ENCODE measurements at places on chromosomes 13 and 19. TPM values are rescaled to one million over a fixed set of nuclear protein-coding genes. Genes with fewer than 3 reads are reported as not detected.

- peak; percentile 66 for DNase-seq
These were observed 6.5 kb upstream of the KCTD4 start for GRCh38 chr13:45207319-45207718.

DNA sequence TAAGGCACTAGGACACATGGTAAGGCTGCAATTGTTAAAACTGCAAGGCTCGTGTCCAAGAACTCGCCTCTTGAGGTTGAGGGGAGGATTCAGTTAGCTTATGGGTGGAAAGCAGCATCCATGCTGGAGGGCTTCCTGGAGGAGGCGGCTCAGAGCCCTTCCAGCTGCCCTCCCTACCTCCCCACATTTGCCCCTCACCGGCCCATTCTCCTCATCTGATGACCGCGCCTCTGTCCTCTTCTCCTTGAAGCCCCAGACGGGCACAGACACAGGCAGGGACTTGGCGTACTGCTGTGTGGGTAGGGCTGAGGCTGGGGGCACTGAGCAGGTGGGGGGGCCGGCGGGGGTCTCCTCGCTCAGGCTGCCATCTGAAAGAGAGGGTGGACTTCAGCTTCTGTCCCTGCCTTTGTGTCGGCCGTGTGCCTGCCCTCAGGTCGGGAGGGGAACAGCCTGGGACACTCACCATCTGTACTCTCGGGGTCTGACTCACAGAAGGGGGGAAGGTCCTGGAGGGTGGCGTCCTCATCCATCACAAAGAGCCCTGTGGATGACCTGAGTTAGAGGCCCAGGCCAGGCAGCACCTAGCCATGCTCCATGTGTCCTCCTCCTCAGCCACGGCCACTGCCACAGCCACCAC lies 4.1 kb upstream of the PNKP start:
- no peak for DNase-seq

GRCh38 chr19:3413796-3414327 lies 47.5 kb downstream of the NFIC start:
- no peak for DNase-seq

- DNase-seq, result no peak
These were observed 315.3 kb downstream of the EFNB2 start for GRCh38 chr13:106220211-106220610.

GRCh38 chr19:35061583-35062373 lies 20.3 kb downstream of the HPN start:
- peak; percentile 80 for DNase-seq

DNA sequence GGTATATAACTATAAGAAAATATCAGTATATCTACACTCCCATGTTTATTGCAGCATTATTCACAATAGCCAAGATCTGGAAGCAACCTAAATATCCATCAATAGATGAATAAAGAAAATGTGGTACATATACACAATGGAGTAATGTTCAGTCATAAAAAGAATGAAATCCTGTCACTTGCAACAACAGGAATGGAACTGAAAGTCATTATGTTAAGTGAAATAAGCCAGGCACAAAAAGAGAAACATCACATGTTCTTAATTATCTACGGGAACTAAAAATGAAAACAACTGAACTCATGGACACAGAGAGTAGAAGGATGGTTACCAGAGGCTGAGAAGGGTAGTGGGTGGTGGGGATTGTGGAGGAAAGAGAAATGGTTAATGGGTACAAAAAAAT lies 665.2 kb downstream of the TBC1D4 start:
- DNase-seq, result no peak

DNA sequence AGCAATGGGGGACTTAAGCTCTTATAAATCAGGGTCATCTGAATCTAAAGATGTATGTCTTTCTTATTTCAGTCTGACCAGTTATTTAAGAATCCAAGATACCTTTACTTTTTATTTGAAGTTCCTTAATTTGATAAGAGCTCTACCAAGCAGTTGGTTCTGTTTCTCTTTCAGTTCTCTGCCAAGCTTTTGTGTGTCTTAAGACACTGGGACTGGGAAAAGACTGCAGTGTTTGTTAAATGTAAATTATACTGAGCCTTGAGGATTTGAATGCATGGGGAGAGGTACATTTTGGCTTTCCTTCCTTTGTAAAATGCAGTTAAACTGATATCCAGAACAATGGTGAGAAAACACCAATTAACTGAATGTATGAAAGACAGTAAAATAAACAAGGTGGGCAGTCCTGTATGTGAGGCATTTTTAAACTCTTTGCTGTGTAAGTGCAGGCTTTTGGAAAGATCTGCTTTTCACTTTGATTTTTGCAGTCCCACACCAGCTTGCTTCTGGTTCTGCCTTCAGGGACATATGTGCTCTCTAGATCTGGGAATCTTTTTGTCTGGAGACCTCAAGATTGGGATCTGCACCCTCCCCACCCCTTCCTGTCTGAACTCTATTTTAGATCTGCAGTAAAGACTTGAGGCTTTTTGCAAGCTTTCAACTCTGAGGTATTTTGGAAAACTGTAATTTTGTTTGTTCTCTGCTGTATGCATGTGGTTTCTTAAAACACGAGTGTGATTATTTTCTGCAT lies 77.6 kb downstream of the LRCH1 start:
- no peak for DNase-seq

- no peak for DNase-seq
These were observed 1.4 kb upstream of the CYP2F1 start for GRCh38 chr19:41112728-41113290.

GRCh38 chr19:11165486-11166030 lies 10.0 kb upstream of the SPC24 start:
- no peak for DNase-seq

DNA sequence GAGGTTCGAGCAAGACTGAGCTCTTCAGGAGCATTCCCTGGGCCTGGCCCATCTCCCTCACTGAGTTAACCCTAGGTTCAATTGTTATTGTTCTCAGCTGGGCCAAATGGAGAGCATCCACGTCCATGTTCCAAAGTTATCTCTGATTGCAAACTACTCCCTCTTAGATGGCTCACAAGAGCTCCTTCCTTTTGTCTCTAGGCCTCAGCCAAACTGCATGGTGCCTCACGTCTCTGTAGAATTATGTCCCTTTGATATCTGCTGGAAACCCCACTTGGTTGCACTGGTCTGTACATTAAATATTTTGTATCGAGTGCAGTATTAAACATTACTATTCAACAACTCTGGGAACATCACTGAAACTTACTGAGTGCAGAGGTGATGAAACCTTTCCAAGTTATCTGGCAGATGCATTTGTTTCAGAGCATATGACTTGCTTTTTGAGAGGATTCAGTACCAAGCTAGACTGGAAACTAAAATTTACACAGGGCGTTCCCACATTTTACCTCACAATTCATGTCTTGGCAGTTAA lies 38.1 kb downstream of the DOCK9 start:
- no peak for DNase-seq

DNA sequence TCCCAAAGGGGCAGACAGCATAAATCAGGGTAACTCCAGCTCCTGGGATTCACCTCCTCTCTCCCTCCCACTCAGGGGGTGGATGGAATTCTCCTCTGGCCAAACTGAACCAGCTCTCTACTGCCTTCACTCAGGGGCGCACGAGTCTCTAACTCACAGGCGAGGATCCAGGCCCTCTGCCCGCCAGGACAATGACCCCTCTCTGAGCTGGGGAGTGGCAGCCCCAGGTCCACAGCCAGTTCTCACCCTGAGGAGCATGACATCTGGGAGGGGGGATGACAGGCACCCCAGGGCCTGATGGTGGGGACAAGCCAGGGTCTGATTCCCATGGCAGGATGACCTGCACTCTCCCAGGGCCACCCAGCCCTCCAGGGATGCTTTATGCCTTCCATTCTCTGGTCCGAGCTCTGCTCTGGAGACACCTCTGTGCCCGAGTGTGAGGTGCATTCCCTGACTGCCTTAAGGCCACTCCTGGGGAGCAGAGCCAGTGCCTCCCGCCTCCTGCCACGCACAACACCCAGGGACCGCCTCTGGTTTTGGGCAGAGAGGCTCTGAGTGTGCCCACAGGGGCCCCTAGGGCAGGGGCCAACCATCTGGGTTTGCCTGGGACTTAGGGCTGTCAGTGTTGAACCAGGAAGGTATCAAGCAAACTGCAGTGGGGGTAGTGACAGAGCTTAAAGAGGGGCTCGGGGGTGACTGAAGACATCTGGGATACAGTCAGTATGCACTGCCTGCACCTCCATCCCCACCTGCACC lies 66.2 kb downstream of the GNG7 start:
- DNase-seq, result no peak

DNA sequence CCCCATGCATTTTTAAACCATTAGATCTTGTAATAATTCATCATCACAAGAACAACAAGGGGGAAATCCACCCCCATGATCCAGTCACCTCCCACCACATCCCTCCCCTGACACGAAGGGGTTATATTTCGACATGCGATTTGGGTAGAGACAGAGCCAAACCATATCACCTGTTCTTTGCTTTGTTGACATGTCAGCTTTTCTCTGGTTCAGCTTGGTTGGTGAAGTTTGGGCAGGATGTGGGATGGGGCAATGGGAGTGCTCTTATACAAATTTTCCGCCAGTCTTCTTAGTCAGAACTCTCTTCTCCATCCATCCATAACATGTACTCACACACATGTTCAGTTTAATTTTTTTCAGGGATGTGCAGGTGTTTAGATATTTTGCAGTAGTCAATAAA lies 12.9 kb downstream of the TPP2 start:
- DNase-seq, result no peak

DNA sequence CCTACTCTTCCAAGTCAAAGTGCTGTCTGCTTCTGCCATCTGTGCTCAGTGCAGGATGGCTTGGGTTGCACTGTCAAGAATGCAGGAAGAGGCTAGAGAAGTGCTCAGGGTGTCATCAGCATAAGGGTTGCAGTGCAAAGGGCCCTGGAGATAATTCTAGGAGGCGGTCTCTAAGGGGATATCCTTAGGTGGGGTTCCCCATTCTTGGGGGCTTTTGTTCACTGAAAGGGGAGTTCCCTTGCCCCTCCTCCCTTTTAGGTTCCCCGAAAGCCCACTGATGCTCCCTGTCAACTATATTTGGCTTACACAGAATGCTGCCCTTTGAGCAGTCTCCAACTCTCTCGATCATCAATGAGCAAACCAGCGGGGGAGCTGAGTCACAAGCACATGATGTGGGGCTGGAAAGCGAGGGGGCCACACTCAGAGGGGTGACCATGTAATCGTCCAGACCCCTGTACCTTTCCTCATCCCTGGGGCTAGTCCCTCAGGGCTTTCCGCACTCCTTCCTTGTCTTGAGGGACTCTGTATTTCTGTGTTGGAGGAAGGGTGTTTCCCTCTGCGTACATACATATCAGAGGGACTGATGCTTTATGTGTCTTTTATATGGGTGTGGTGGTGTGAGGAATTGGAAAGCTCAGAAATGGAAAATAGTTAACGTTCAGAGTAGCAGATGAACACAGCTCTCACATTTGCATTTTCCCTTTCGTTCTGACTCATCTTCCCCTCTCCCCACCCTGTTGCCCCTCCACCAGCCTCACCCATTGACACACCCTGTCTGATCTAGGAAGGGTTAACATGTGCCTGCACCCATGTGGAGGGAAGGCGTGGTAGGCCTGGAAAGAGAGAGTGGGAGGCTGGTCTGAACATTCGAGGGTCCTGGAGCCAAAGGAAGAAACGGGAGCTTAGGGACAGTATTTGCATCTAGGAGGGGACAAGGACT lies 6.7 kb downstream of the ZBTB32 start:
- DNase-seq, result no peak

- DNase-seq, result no peak
These were observed 78.2 kb downstream of the SHISA2 start for GRCh38 chr13:25973576-25973975.

DNA sequence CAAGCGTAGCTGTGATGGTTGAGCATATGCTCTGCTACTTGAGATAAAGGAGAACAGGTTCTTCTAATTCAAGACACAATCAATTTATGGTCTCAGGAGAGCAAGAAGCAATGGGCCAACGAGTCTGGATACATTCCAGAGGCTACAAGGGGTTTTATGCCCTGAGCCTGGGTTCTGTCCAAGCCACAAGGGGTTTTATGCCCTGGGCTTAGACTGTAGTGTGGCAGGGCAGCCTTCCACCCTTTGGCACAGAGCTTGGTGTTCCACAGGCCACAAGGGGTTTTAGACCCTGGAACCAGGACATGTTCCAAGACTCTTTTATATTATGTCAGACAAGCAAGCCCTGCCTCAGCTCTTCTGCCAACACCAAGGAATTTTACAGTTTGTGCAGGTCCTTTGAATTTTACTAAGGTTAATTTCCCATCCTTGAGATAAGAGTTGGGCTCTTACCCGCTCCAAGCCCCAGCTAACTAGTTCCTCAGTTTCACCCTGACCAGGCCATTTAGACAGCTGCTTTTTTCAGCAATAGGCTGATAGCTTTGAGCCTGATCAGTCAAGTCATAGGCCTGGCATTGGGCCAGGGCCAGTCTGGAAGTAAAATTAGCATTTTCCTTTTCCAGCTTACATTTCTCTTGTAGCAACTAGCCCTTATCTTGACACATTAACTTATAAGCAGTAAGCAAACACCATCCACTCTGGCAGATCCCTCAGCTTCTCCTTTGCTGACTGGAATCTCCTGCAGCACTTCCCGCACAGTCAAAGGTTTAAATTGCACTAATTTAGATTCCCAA lies 95.0 kb downstream of the ZNF737 start:
- DNase-seq, result no peak

GRCh38 chr19:2782329-2782935 lies 641 bp downstream of the SGTA start:
- DNase-seq, result no peak

DNA sequence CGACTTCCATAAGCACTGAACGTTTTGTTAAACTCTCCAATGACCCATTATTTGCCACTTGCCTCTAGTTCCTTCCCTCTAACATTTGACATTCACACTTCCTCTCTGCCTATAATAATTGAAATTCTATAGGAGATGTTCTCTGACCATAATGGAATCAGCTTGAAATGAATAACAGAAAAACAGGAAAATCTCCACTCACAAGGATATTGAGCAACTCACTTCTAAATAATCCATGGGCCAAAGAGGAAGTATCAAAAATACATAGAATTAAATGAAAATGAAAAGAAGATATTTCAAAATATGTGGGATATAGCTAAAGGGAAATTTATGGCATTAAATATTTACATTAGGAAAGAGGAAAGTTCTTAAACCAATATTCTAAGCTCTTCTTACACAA lies 3.4 kb upstream of the FCGBP start:
- DNase-seq, result no peak

GRCh38 chr13:110528371-110528770 lies 33.2 kb downstream of the RAB20 start:
- peak; percentile 71 for DNase-seq

GRCh38 chr19:55196803-55197202 lies 12.5 kb downstream of the PTPRH start:
- no peak for DNase-seq

GRCh38 chr13:42959615-42960014 lies 32.4 kb downstream of the EPSTI1 start:
- no peak for DNase-seq

- peak; percentile 83 for DNase-seq
These were observed 479.2 kb upstream of the NBEA start for GRCh38 chr13:34462843-34463242.

The CCDC70 gene
- total RNA-seq, result not detected

The COMMD6 gene
- 58.4 TPM for total RNA-seq

The FSD1 gene
- total RNA-seq, result 11.7 TPM

The SPACA4 gene
- not detected for total RNA-seq

The SYT5 gene
- total RNA-seq, result not detected

The MLLT1 gene
- 19.6 TPM for total RNA-seq

The SMAD9 gene
- total RNA-seq, result 6.8 TPM

The ENOX1 gene
- total RNA-seq, result 7.7 TPM

The C3 gene
- total RNA-seq, result 1.1 TPM

The TRPC4 gene
- total RNA-seq, result 1.1 TPM

The ZNF274 gene
- total RNA-seq, result 12.7 TPM

The KLK3 gene
- total RNA-seq, result not detected
